ENCODE measurements at places on chromosomes 5 and 9.

DNA sequence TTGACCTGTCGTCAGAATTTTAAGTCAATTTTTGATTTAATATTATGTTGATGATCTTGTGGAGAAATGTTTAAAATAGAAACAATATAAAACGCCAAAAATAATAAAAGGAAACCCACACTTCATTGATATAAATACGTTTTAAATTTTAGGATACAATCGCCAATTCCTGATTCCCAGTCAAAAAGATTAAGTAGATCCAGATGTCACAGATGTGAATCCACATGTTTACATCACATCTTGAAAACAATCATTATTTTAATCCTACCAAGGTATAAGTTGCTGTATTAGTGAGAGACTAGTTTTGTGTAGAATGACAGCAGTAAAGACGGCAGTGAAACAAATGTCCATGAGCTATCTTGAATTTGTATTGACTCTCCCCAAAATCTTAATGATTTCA lies 4.9 kb downstream of the TAS2R1 start:
- DNase-seq = no peak

DNA sequence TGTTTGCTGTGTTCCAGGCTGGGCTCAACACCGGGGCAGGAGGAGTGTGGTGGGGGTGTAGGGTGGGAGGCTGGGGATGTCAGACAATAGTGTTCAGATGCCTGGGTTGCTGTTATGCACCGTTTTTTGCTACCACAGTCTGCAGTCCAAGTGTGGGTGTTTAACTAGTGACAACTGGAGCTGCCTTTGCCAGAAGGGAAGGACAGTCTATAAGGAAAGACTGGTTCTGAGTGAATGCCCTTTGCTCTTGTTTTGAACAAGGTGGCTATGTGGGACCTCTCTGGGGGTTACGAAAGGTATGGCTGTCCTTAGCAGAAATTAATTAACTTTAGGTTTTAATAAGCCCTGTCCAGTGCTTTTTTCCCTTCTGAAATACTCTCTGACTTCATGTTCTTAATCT lies 118.5 kb upstream of the GNA14 start:
- no peak for DNase-seq

- DNase-seq = no peak
Observed at GRCh38 chr5:112647428-112647827, 90.3 kb upstream of the APC start.

DNA sequence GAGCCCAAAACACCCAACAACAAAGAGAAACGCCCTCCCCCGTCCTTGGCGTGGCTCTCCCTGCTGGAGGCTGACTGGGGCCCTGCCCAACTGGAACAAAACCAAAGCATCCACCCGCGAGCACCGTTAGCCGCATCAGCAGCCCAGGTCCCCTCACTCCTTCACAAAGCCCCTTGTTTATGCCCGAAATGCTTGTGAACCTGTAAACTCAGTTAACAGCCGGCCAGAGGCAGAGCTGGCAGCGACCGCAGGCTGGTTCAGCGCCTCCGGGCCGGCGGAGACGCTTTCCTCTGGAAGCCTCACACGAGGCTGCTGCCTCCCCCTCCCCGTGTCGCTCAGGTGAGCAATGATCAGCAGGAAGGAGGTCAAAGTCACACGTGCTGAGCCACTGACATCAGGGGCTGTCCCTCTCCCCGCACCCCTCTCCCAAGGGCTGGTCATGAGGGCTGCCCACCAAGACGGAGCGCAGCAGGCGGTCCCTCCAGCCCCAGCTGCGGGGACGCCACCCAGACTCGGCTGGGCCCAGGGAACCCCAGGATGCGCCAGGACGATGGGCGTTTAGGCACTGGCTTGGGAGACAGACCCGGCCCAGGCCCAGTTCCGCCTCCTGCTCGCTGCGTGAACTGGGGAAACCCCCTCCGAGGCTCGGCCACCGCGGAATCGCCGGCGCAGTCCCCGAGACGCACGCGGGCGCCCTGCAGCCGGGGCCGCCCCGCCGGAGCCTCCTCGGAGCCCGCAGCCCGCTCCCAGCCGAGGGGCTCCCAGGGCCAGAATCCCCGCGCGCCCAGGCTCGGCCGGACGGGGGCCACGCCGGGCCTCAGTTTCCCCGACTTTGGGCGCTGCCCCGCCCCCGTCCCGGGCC lies 563 bp downstream of the SNAPC4 start:
- no peak for DNase-seq

DNA sequence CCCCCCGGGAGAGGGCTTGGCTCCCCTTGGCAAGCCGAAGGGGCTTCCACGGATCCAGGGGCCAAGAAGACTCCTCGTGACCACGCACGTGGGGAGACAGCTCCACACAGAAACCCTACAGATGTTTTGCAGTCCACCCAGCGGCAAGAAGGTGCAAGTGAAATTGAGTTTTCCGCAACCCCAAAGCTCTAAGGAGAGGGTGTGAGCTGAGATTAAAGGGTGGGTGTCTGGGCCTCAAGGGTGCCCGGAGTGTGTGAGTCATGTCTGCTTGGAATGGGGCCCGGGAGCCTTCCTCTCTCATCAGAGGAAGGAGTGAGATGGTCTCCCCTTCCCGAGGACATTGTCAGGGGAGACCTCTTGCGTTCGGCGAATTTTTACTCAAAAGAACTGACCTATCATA lies 79.1 kb downstream of the OLFM1 start:
- DNase-seq = no peak

DNA sequence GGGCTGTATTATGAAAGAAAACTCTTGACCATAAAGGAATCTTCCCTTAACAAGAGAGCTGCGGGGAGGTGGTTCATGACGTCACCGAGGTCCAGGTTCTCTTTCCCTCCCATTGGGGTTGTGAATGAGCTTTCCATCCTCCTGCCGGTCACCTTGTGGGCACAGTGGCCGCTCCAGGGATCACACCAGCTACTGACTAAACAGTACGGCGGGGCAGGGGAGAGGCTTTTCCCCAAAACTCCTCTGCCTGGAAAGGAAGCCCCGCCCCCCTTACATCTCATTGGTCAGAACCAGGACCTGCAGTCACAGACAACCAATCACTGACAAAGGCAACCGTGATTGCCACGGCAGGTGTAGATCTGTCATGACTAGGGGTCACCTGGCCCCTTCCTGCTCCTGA lies 35.6 kb downstream of the ROR2 start:
- no peak for DNase-seq

DNA sequence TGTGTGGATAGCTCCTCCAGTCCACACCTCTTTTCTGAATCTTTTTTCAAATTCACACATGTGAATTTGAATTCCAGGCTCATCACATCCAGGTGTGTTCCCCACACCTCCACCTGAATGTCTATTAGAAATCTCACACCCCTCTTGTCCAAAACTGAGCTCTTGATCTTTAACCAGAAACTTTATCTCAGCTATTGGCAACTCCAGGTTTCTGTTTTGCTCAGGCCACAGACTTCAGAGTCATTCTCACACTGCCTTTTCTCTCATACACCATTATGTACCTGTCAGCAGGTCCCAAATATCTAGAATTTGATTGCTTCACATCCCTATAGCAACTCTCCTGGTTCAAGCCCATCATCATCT lies 11.6 kb downstream of the NIPSNAP3B start:
- DNase-seq = no peak

DNA sequence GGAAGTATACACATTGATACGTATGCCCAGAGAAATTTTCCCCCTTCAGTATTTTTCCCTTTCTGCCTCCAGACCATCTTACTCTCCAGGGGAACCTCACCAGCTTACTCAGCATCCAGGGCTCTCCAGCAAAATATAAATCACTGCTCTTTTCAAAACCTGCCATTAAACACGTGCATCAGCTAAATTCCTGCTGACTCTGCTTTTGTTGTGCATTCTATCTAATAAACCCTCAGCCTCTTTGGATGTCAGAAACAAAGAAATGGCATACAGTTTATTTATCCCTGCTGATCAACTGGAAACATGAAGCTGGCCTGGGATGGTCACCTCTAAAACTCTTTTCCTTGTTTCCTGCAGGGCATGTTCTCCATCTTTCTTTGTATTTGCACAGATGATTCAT lies 126.8 kb downstream of the TRPM3 start:
- DNase-seq = no peak

GRCh38 chr5:110965773-110966581 lies 105.5 kb upstream of the TSLP start:
- no peak for DNase-seq

DNA sequence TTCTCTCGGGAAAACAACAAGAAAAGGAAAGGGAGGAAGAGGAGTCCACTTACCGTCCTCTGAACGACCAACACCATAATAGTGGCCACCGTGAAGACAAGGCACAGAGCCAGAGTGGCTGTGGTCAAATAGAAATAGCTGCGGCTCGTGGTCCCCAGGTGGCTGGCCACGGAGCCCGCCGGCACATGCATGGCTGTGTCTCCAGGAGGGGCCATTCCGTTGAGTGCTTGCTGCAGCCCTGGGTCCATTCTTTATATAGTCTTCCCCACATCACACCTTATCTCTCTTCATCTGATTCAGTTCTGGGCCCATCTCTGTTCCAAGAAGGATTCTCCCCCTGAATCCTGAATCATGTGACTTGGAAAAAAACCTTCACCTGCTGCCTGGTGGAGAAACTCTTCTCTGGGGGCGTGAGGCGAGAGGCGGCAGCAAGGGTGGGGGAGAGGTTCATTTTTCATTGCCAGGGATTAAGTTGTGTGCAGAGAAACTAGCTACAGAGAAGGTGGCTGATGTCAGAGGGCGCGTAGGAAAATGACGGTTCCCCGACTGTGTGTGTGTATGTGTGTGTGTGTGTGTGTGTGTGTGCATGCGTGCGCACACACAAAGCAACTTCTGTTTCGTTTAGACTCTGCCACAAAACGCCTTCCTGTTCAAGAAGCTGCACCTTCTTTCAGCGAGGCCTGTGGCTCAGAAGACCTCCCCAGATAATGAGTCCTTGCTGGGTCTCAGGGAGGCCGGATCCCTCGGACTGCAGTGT lies at the start of gene TNFSF8:
TSS of gene TNFSF8 (minus strand) at position 536 of the 757 bp plus-strand sequence. CDS start at position 248, 288 bp downstream.
- no peak for DNase-seq

DNA sequence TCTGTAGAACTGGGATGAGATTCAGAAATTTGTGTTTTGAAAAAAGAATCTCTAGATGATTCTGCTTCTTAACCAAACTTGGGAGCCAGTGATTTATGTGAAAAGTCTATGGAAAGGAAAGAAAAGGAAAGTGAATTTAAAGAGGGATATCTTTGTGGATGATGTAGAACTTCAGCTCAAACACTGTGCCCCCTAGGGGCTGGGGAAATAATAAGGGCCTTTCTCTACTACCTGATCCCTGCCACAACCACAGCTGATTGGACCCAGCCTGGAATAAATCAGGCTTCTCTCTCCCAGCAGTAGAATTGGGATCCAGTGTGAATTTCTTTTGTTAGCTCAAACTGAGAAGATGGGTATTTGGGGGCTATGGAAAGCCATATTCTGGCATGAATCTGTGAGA lies 155.0 kb downstream of the PRELID2 start:
- no peak for DNase-seq

GRCh38 chr5:28397502-28397941 lies 1359.1 kb upstream of the CDH9 start:
- DNase-seq = no peak

- no peak for DNase-seq
Observed at GRCh38 chr5:59092758-59093157, 509.9 kb downstream of the RAB3C start.

DNA sequence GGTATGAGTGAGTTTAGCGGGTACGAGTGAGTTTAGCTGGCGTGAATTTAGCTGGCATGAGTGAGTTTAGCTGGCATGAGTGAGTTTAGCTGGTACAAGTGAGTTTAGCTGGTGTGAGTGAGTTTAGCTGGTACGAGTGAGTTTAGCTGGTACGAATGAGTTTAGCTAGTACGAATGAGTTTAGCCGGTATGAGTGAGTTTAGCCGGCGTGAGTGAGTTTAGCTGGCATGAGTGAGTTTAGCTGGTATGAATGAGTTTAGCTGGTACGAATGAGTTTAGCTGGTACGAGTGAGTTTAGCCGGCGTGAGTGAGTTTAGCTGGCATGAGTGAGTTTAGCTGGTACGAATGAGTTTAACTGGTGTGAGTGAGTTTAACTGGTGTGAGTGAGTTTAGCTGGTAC lies 41.0 kb downstream of the PNPLA7 start:
- DNase-seq = no peak

GRCh38 chr9:24776226-24776625 lies 230.5 kb upstream of the IZUMO3 start:
- no peak for DNase-seq

- DNase-seq = no peak
Observed at GRCh38 chr5:14256026-14256690, 113.0 kb downstream of the TRIO start.

DNA sequence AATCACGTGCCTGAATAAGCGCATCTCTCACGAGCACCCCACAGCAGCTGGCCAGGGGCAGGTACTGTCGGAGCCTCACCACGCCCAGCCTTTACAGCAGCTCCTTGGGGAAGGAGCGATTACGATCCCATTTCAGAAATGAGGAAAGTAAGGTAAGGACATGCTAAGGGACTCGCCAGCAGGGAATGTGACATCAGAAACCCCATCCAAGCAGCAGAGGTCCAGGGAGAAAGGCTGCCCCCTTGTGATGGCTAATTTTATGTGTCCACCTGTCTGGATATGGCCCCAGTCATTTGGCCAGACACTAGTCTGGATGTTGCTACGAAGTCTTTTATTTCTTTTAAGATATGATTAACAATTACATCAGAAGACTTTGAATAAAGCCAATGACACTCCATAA lies 77.3 kb downstream of the UBE2QL1 start:
- DNase-seq = peak; percentile 35

DNA sequence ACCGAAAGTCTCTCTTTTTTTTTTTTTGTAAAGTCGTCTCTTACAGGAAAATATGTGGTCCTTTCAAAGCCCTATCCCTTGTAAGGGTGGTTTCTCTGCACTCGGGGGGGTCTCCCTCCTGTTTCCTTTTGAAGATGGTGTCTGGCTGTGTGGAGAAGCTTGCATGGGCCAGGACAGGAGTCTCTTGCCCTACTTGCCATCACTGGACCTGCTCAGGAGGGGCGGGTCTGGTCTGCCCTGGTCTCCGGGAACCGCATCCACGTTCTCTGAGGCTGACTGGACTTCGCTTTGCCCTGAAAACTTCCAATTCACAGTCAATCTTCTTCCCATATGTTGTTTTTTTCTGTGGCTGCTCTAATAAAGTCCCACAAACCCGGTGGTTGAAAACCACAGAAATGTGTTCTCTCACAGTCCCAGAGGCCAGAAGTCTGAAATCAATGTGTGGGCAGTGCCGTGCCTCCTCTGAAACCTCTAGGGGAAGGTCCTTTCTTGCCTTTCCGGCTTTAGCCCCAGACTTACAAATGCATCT lies 92.9 kb upstream of the IER5L start:
- DNase-seq = no peak

- DNase-seq = no peak
Observed at GRCh38 chr9:127130661-127131538, 8.5 kb upstream of the ANGPTL2 start.

DNA sequence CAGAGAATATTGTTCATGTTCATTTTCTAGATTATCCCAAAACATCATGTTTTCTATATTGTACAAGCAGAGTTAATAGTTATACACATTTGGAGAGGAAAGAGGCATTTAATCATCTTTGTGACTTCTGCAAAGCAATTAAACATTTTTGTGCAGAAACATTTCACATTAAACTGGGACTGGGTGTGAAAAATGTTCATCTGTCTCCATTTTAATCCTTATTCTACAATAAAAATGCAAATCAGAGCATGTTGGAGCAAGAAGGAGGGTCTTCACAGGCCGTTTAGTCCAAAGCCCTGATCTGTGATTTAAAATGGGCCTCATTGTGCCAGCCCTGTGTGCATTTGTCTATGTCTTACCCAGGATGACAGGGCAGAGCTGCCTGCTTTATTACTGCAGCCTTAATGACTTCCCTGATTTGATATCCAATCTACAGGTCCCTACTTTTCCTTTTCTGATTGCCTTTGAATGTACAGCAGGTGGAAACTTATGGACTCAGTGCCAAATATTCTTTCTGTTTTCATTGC lies 183.5 kb downstream of the CAVIN4 start:
- DNase-seq = no peak

- DNase-seq = no peak
Observed at GRCh38 chr9:18941060-18941740, 91.8 kb downstream of the SAXO1 start.

Data from GM12891 (cell line).